ENCODE measurements at places on chromosomes 7 and 10. TPM values are rescaled to one million over a fixed set of nuclear protein-coding genes. Genes with fewer than 3 reads are reported as not detected.

DNA sequence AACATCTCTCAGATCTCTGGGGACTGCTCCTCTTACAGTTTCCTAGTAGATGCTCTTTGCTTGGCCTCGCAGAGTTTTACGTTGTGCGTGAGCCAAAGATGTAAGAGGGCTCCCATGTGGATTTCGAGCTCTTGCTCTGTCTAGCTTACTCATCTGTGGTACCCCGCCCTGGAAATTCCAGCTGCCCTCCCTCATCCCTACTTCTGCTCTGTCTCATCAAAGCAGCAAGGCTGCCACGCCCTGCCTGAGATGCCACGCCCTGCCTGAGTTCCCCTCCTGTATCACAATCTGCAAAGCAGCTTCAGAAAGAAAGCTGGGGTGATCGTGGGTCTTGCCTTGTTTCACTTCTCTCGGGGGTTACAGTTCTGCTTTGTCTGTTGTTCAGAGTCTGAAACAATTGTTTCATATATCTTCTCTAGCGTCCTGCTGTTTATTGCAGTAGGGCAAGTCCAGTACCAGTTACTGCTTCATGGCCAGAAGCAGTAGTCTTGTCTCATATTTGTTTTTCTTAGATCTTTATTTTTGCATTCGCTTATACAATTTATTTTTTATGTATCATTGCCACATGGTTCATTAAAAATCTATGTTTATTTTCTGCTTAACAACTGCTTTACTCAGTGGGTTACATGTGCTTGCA lies 36.1 kb upstream of the CCNY start:
- no peak for DNase-seq

- DNase-seq, result no peak
Measured at GRCh38 chr10:7824251-7824650, 5.9 kb downstream of the TAF3 start.

DNA sequence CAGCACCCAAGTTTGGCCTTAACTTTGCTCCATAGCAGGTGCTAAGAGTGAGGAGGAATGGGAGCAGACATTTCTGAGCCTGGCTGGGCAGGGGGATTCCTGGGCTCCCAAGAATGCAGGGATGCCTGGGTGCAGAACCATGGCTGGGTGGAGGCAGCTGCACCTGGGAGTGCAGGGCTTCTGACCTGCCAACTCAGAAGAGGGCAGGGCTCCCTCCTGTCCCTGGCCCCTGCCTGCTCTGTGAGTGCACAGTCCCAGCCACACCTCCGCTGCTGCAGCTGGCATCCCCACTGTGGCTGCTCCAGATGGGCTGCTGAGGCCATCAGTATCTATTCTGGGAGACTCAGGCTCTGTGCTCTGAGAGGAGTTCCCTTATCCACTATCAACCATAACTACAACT lies 747.4 kb upstream of the VSTM2A start:
- no peak for DNase-seq

DNA sequence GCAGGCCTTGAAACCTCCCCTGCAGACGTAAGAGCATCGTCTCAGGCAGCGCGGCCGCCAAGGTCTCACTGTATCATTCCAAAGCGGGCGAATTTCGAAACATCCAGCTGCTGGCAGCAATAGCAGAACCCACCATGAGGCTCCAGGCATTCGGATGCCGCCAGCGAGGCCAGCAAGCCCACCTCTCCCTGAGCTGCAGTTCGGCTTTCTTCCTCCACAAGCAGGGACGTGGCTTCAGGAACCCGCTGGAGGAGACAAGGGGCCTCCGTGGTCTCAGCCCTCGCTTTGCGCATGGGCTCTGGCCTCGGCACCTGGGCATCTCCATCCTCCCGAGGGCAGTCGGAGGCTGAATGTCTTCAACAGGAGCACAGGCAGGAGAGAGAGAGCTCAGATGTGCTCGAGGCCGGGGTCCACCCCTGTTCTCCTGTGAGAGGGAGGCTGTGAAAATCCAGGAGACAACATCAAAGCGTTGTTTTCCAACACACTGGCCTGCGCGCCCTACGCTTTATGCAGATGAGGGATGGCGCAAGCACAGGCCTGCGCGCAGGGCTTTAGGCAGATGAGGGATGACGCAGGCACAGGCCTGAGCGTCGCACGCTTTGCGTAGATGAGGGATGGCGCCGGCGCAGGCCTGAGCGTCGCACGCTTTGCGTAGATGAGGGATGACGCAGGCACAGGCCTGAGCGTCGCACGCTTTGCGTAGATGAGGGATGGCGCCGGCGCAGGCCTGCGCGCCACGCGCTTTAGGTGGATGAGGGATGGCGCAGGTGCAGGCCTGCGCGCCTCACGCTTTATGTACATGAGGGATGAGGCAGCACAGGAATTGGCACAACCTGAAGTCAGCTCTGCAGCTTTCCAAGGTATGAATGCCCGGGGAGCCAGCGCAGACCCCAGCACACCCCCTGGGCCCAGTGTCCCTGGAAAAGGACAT lies 103.2 kb downstream of the WDR37 start:
- no peak for DNase-seq

- DNase-seq, result no peak
Measured at GRCh38 chr7:149188637-149189259, 6.6 kb upstream of the ZNF282 start.

- DNase-seq, result no peak
Measured at GRCh38 chr10:84660450-84661159, 332.2 kb downstream of the CCSER2 start.

GRCh38 chr10:8041992-8042720 lies 12.3 kb upstream of the GATA3 start:
- no peak for DNase-seq

DNA sequence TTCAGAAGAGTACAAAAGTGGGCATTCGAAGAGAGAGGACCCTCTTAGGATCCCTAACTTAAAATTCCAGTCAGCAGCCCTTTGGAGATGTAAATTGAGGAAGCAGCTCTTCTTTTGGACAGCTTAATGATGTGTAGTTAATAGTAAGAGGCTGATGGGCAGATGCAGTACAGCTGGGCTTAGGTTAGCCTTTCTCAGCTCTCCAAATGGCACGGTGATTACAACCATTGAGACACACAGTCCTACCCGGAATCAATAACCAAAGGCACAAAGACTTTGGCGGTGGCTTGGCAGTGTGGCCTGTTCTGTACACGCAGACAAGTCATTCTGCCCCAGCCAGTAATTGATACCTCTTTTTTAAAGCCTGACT lies 26.8 kb downstream of the GAD2 start:
- no peak for DNase-seq

SLC25A13 gene
- 8.1 TPM for polyA plus RNA-seq
